ENCODE measurements at places on chromosomes 7 and 10.
A peak's percentile ranks its signal among the peaks of the same experiment; 100 is the strongest.

DNA sequence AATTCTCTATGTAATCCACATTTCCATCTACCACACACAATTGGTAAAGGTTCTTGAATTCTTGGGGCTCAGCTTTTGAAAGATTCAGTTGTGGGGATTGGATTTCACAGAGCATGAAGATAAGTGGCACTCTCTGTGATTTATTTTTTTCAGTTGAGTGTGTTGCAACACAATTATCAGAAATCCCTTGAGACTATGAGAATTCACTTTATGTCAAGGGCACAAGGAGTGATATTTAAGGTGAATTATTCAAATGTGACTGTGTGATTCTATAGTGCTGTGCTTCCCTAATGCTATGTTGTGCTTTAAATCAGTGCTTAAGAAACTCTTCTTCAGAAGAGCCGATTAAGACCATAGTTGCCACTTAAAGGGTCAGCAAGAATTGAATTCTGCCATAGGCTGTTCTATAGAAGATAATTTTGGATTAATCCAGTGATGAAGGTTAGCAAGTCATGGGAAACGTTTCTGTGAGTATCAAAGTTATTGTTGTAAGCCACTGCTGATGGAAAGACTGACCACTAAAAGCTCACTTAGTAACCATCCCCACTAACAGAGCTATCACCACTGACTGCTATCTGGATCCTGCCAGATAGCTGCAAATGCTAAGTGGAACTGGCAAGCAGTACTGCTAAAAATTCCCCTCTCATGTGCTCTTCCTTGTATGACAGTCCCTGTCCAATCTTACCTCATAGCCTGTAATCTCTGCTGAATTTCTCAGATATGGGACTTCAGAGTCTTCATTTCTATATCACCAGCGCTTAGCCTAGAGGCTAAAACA, 134.0 kb upstream of the SEMA3D start:
- DNase-seq = no peak

DNA sequence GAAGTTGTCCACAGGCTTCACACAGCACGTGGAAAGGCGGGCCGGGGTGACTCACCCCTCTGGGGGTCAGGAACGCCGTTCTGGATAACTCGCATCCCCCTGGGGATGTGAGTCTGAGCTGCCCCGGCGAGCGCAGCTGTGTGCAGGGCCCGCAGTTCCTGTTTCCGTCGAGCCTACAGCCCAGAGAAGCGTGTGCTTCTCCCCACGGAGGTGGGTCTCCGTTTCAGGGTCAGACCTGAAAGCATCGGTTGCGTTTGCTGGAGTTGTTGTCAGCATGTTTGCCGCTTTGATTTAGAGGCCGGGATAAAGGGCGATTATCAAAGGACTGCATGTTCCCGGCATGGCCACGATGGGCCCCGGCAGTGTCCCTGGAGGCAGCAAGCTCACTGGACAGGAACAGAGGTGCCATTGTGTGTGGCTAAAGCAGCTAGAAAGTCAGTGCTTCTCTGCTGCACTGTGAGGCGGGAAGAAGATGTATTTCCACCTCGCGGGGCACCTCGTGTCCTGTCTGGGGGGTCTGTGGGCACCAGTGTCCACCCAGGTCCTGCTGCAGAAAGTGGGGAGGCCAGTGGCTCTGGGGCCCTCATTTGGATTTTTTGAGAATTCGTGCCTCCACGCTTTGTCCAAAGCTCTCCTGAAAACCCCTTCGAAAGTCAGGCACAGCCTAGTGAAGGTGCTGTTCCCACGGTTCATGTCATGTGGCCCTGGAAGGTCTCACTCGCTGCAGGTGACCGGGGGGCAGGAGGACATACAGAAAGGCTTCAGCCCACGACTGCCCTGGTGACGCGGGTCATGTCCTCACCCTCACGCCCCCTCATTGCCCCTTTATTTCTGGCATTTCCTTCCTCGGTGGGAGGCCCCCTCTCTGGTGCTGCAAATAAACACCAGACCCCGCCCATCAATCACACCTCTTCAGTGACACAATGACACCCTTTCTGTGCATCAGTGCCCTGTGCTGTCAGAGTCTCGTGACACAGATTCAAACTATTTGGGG, 27.4 kb upstream of the GDI2 start:
- no peak for DNase-seq

- no peak for DNase-seq
These were observed 63.0 kb downstream of the RALA start for GRCh38 chr7:39686261-39686924.

DNA sequence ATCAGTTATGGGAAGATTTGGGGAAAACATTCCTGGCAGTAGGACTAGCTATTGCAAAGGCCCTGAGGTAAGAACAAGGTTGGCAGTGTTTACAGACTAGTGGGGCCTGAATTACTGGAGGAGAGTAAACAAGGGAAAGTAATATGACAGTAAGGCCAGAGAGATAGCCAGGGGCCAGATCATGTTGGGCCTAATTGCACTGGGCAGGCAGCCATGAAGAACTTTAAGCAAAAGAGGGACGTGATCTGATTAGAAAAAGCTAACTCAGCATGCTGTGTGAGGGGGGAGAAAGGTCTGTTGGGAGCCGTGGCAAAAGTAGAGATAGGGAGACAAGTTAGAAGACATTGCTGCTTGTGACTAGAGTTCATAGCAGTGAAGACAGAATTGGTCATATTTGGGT, 9.2 kb downstream of the NUP42 start:
- DNase-seq = no peak

- no peak for DNase-seq
These were observed 43.0 kb upstream of the LEP start for GRCh38 chr7:128197989-128198580.

DNA sequence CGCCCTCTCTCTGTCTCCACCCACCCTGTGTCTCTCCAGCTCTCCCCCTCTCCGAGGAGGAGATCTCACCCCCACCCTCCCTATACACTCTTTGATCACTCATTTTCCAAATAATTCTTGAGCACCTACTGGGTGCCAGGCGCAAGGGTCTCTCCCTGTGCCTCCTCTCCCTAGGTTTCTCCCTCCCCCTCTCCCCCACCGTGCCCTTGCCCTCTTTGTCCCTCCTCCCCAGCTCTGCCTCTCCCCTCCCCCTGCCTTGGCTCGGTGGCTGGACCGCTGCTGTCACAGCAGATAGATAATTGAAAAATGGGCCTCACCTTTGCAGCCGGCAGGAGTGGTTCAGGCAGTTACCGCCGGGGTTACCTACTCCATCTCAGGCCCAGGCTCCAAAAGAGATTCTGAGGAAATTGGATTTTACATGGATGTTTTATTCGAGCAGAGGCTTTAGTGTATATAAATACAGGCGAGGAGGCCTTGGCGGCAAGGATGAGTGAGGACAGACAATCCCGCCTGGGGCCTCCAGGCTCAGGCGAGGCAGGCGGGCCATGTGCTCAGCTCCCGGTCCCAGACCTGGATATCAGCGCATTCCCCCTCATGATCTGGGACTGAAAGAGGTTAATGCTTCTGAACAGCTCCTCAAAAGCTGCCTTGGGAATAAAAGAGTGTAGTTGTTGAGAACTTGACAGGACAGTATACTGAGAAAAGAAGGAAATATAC, 60.8 kb upstream of the BTRC start:
- DNase-seq = no peak

DNA sequence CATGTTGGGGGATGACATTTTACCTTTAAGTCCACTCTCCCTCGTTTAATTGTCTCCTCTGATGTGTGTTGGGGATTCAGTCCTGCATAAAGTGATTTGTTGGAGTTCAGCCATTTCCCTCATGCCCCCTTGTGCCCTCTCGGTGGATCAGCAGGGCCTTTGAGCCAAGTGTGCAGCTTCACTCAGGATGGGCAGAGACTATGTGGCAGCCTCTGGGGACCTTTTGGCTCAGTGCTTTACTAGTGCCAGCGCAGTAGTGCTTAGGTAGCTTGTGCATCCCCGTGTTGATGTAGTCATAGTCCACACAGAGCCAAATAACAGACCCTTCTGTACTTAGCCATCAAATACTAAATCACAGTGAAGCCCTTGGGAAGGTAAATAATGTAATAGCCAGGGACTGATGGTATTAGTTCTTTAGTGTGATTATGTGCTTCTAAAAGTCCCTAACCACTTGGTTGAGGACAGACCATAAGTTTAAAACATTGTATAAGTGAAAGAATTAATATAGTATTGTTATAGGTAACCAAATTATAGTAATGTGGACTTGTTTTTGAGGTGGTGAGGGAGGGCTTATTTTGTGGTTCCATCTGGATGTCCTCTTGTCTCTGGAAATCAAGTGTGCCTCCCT, 11.4 kb downstream of the BUB3 start:
- DNase-seq = no peak

DNA sequence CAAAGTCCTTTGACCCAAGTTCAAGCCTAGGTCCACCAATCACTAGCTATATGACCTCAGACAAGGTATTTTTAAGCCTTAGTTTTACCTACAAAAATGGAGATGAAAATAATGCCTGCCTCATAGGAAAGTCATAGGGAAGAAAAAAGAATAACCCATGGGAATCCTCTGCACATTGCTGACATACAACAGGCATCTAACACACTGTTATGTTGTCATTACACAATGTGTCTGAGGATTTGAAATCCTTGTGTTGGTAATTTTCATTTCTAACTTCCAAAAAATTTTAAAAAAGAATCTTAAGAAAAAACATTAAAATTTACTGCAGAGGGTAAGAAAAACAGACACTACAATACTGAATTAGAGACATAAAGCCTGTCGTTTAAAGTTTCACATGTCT, 5.7 kb downstream of the ANK3 start:
- DNase-seq = no peak

GRCh38 chr10:97731346-97732051, 5.4 kb upstream of the ZFYVE27 start:
- peak; percentile 57 for DNase-seq

GRCh38 chr10:49381111-49381900, 14.6 kb downstream of the DRGX start:
- DNase-seq = no peak

GRCh38 chr10:20004087-20004523, 187.9 kb downstream of the PLXDC2 start:
- DNase-seq = no peak

- DNase-seq = no peak
These were observed 268.1 kb upstream of the PLPP4 start for GRCh38 chr10:120188950-120189349.

GRCh38 chr7:83985821-83986220, 208.8 kb downstream of the SEMA3A start:
- DNase-seq = no peak

DNA sequence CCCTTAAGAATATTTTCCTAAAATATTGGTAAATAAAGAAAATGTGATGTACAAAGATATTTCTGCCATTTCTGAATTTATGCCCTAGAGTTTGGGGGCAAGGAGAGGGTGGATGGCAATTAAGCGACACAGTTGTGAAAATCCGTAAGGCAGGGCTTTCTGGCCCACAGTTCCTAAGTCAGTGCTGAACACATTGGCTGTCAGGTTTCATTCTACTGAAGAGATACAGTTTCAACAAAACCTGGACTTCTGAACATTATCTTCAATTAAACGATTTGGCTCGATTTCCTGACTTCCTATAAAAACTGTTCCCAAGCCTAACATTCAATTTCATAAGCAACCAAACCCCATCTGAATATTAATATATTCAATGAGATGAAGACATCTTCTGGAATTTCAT, 61.1 kb upstream of the NEBL start:
- no peak for DNase-seq

- DNase-seq = no peak
These were observed 27.7 kb downstream of the CUL1 start for GRCh38 chr7:148726385-148726784.

GRCh38 chr10:102645388-102645740, 1.1 kb downstream of the TRIM8 start:
- DNase-seq = peak; percentile 53

- no peak for DNase-seq
These were observed 81.7 kb downstream of the HDAC9 start for GRCh38 chr7:18577096-18577771.

- peak; percentile 7 for DNase-seq
These were observed 32.5 kb downstream of the ZNF438 start for GRCh38 chr10:30999070-30999712.

- DNase-seq = no peak
These were observed 9.2 kb downstream of the ZNF800 start for GRCh38 chr7:127383123-127383835.

DNA sequence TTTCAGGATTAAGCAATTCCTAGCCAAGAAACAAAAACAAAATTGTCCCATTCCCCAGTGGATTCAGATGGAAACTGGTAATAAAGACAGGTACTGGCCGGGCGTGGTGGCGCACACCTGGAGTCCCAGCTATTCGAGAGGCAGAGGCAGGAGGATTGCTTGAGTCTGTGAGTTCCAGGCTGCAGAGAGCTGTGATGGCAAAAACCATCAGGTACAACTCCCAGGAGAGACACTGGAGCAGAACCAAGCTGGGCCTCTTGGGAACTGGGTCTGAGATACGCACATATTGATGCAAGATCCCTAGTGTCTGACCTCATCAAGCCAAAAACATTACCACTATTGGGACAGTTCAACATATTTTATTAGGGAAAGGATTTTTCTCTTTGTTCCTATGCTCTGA, 84.0 kb upstream of the ANLN start:
- no peak for DNase-seq
